ENCODE measurements at places on chromosomes 3 and 15. TPM values are rescaled to one million over a fixed set of nuclear protein-coding genes. Genes with fewer than 3 reads are reported as not detected.

GRCh38 chr3:42079701-42080452 is 11.3 kb upstream of the TRAK1 start:
- peaks cover 37% of the 10 kb centered on the region for H3K4me1 ChIP-seq
- no peak for DNase-seq
- peaks cover 18% of the 10 kb centered on the region for H3K36me3 ChIP-seq
- H3K27ac ChIP-seq: no peak overlapping the region
- H3K4me3 ChIP-seq: no peak overlapping the region

- H3K4me3 ChIP-seq: no peak overlapping the region
- peaks cover 41% of the 10 kb centered on the region for H3K4me1 ChIP-seq
- H3K27ac ChIP-seq: no peak overlapping the region
- no peaks in the 10 kb centered on the region for H3K27me3 ChIP-seq
- H3K36me3 ChIP-seq: peaks cover 12% of the 10 kb centered on the region
- no peak for DNase-seq
Measured at GRCh38 chr3:112320691-112321090, 12.3 kb upstream of the CD200 start.

Gene CAMK2N2
- 5.6 TPM for total RNA-seq

GRCh38 chr15:40927873-40928806 is 1.0 kb upstream of the DLL4 start:
- peaks cover 41% of the 10 kb centered on the region for H3K4me1 ChIP-seq
- H3K27me3 ChIP-seq: peaks cover 98% of the 10 kb centered on the region
- no peak for DNase-seq

DNA sequence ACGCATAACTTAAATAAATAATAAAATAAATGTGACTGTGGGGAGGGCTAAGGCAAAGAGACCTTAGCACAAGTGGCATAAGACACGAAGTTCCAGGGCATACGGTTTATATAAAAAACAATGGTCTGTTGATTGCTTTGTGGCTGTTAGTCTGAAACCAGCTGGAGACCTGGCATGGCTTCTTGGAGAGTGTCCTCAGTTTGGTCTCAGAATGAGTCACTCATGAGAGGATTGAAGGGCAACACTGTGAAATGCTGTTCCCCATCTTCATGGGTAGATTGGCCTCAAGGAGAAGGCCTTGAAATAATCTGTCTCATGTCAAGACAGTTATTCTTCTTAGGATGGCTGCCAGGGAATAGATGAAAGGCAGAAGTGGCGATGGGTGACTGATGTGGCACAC is 62.2 kb downstream of the SOX2 start:
- no peaks in the 10 kb centered on the region for H3K36me3 ChIP-seq
- no peak overlapping the region for H3K27ac ChIP-seq
- DNase-seq: no peak
- H3K4me1 ChIP-seq: peaks cover under 1% of the 10 kb centered on the region
- H3K4me3 ChIP-seq: no peak overlapping the region

DNA sequence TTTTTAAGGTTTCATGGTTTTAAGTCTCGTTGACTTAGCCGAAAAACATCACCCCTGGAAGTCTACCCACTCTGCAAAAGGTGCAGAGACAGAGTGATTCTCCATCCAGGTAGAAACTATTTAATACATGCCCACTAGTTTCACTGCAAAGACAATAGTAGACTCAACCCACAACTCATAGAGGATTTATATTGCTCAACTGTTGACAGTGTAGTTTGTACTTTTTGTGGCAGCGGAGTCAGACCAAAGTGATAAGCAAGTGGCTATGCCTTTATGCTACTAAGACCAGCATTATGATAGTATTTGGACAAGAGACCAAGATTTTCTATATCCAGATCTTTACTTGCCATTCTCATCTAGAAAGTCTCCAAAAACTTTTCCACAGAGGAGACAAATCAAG is 98.8 kb upstream of the ZBTB20 start:
- H3K36me3 ChIP-seq: no peaks in the 10 kb centered on the region
- H3K27me3 ChIP-seq: no peaks in the 10 kb centered on the region
- H3K4me3 ChIP-seq: no peak overlapping the region

DNA sequence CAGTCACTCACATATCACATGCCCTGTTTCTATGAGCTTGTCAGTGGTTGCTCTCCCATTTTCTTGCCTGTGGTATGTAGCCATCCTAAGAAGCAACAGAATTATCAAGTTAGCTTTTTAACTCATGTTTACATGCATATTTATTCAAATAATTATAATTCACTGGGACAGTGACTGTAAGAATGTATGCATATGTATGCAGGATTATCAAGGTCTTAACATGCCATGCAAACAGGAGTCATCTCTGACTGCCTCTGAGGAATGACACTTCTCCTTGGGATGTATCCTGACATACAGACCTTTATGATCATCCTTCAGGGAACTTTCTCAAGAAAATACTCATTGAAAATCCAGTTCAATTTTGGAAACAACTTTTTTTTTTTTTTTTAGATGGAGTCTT is 240.9 kb downstream of the CPNE4 start:
- DNase-seq: no peak
- no peaks in the 10 kb centered on the region for H3K36me3 ChIP-seq
- peaks cover 17% of the 10 kb centered on the region for H3K27me3 ChIP-seq
- H3K4me1 ChIP-seq: peaks cover 39% of the 10 kb centered on the region
- no peak overlapping the region for H3K27ac ChIP-seq
- H3K4me3 ChIP-seq: no peak overlapping the region

- no peak overlapping the region for H3K4me3 ChIP-seq
- no peaks in the 10 kb centered on the region for H3K36me3 ChIP-seq
- H3K4me1 ChIP-seq: peaks cover 6% of the 10 kb centered on the region
- no peak overlapping the region for H3K27ac ChIP-seq
- H3K27me3 ChIP-seq: no peaks in the 10 kb centered on the region
Measured at GRCh38 chr3:146020969-146021368, 140.0 kb downstream of the PLOD2 start.

DNA sequence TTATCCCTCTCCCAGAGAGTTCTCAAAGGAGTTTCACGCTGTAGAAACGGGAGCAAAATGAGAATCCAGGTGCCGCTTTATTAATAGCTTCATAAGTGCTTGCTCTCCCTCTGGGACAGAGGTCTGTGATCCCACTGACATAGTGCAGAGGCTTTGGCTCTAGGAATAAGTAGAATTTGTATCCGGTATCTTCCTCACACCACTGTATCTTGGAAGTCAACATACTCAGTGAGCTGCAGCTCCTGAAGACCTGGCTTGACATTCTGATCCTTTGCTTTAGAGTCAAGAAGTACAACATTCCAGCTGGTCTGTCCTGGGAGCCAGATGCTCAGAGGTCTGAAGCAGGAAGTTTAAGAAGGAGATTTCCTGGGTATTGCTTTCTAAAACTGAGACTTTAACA is 323.0 kb downstream of the LPP start:
- no peak for DNase-seq
- H3K4me1 ChIP-seq: peaks cover 15% of the 10 kb centered on the region
- H3K4me3 ChIP-seq: no peak overlapping the region
- H3K36me3 ChIP-seq: no peaks in the 10 kb centered on the region

GRCh38 chr3:4494895-4495264 is 1.7 kb downstream of the ITPR1 start:
- H3K4me1 ChIP-seq: peaks cover 12% of the 10 kb centered on the region
- H3K4me3 ChIP-seq: no peak overlapping the region
- no peak overlapping the region for H3K27ac ChIP-seq

DNA sequence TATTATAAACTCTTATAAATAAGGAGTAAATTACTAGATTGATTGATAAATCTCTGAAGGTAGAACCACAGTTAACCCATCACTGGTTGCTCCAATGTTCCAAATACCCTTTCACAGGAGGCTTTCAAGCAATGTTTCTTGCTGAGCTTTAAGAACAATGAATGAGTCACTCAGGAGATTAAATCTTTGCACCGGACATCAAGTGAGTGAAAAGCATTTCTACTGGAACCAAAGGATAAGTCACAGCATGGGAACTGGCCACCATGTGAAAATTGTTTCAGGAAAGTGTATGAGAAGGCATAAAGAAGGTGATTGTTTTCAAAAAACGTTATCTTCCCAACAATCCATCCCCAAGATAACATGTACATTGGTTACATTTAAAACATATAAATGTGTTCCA is 90.6 kb downstream of the CNTN3 start:
- no peak overlapping the region for H3K27ac ChIP-seq
- no peaks in the 10 kb centered on the region for H3K4me1 ChIP-seq
- DNase-seq: no peak

DNA sequence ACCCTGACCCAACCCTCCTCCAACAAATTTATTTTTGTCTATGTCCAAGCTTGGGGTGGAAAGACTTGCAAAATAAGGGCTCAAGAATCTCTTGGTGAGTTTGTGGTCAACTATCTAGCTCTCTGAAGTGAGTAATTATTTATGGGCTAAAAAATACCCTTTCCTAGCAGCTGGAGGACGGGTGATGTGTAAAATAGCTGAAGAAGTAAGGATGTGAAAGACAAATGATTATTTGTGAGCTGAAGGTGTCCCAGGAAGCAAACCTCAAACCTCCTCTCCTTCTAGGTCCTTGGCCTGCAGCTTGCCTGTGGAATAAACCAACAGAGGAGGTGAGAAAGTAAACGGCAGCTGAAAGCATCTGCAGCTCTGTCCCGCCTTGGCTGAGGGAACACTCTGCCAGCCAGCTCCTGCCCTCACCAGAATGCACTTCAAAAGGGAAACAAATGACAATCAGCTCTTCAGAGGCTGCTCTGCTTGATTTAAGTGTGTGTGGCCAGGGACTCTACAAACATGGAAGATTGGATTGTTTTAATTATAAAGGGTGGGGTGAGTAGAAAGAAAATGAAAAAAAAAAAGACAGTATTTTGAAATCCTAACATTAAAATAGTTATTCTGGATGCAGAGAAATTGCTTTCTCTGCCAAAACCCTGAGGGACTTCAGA is 60.3 kb downstream of the TM4SF4 start:
- DNase-seq: no peak
- peak overlapping the region; percentile 68 for H3K27ac ChIP-seq
- H3K27me3 ChIP-seq: no peaks in the 10 kb centered on the region
- H3K4me1 ChIP-seq: peaks cover 82% of the 10 kb centered on the region
- H3K4me3 ChIP-seq: peak overlapping the region; percentile 2

DNA sequence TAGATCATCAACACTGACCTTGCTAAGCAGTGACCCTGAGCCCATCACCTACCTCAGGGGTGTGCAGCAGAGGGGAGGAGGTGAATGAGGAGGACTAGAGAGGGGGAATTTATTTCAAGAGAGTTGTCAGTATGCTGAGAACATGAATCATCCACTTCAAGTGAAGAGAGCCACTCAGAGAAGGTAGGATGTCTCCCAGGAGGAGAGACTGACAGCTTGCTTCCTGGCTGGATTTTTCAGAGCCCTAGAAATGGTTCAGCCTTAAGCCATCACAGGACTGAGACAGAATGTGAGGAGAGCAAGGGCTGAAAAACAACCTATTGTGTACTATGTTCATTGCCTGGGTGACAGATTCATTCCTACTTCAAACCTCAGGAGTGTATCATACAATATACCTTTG is 34.8 kb downstream of the CCNL1 start:
- H3K36me3 ChIP-seq: no peaks in the 10 kb centered on the region
- peaks cover 15% of the 10 kb centered on the region for H3K4me1 ChIP-seq
- H3K27me3 ChIP-seq: no peaks in the 10 kb centered on the region
- H3K4me3 ChIP-seq: no peak overlapping the region

DNA sequence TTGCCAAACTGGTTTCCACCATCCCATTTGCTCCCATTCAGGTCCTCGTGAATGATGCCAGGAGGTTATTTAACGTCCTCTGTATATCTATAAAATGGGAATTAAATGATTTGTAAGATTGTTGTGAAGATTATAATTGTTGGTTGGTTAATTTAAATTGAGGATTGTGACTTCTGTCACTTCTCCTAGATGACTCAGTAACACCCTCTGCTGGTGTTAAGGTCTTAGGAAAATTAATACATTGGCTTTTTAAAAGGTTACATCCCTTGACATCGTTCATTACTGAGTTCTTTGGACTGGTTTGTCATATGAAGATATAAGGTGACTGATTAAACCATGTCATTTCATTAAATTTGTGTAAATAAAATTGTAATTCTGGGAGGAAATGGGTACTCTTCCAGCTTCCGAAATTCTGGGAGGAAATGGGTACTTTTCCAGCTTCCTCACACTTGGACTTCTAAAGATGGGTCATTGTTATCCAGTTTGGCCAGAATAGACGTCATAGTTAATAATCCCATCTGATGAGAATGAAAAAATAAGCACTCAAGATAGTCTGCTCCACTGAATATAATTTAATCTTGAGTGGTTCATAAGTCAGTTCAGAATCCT is 33.3 kb upstream of the PAQR5 start:
- no peak overlapping the region for H3K27ac ChIP-seq
- H3K27me3 ChIP-seq: no peaks in the 10 kb centered on the region
- no peaks in the 10 kb centered on the region for H3K4me1 ChIP-seq
- no peak overlapping the region for H3K4me3 ChIP-seq
- no peak for DNase-seq
- no peaks in the 10 kb centered on the region for H3K36me3 ChIP-seq

Gene NR1I2
- total RNA-seq: 0.26 TPM

- peaks cover 15% of the 10 kb centered on the region for H3K4me1 ChIP-seq
- H3K27ac ChIP-seq: no peak overlapping the region
- H3K36me3 ChIP-seq: no peaks in the 10 kb centered on the region
- peaks cover 40% of the 10 kb centered on the region for H3K27me3 ChIP-seq
- no peak for DNase-seq
Measured at GRCh38 chr15:73865904-73866303, 7.5 kb upstream of the TBC1D21 start.

GRCh38 chr15:39433376-39433775 is 147.5 kb upstream of the THBS1 start:
- no peak overlapping the region for H3K27ac ChIP-seq
- no peaks in the 10 kb centered on the region for H3K27me3 ChIP-seq
- H3K36me3 ChIP-seq: no peaks in the 10 kb centered on the region
- DNase-seq: no peak
- no peak overlapping the region for H3K4me3 ChIP-seq

Gene CLDN16
- not detected for total RNA-seq

Gene ZNF80
- not detected for total RNA-seq
